ENCODE measurements at places on chromosomes 7 and 10.

DNA sequence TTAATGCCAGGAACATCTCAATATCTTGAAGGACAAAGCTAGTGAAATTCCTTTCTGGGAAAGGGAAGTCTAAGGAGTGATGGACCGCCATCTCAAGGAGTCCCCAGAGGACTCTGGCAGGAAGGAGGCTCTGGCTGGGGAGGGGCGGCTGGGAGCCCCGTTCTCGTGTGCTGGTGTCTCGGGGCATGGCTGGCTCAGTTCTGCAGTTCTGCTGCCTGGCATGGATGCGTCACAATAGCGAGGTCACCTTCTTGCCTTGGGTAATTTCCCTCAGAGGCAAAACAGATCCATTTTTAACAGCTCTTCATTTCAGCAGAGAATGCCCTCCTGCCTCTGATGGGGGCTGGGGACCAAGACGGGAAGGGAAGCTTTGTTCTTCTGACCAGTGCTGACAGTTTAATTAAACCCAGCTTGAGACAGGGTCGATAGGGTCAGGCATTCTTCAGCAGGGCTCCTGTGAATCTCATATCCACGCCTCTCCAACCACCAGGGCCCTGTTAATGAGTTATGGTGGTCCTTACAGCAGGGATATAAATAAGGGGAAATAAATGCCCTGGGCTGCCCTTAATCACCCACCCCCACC lies 35.7 kb downstream of the SLIT1 start:
- DNase-seq, result no peak

GRCh38 chr7:85997515-85997914 lies 646.2 kb upstream of the GRM3 start:
- DNase-seq, result no peak

- DNase-seq, result peak; percentile 82
Observed at GRCh38 chr7:139452958-139453672, 30.4 kb downstream of the KLRG2 start.

DNA sequence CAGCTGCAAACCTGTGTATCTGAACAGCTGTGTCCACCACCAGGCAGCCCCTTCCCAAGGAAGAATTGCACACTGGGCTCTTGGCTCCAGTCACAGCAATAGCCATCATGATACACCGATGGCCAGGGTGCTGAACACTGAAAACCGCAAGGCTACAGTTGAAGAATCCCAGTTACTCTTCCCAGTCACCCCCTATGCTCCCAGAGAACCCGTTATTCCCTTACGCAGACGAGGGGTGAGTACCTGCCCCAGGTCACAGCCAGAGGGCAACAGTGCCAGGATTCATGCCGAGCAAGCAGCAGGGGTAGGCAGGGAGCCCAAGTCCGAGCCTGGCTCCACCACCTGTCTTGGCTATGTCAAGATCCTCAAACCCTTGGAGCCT lies 57.8 kb downstream of the RASGEF1A start:
- DNase-seq, result no peak

DNA sequence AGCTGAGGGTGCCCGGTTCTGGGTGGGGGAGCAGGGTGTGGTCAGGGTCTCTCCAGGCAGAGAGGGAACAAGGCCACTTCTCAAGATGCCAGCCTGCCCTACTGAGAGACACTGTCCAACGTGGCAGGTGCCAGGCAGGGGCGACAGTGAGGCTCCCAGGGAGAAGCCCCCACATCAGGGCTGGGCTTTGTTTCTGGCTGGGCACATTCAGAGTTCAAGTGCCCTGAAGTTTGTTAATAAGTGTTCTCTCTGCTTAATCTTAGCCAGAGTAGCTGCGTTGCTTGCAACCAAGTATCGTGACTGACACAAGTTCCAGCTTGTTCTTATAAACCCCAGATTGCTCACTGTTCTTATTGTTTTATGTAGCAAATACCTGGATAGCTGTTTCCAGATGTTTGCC lies 21.8 kb downstream of the FOXL3 start:
- no peak for DNase-seq

DNA sequence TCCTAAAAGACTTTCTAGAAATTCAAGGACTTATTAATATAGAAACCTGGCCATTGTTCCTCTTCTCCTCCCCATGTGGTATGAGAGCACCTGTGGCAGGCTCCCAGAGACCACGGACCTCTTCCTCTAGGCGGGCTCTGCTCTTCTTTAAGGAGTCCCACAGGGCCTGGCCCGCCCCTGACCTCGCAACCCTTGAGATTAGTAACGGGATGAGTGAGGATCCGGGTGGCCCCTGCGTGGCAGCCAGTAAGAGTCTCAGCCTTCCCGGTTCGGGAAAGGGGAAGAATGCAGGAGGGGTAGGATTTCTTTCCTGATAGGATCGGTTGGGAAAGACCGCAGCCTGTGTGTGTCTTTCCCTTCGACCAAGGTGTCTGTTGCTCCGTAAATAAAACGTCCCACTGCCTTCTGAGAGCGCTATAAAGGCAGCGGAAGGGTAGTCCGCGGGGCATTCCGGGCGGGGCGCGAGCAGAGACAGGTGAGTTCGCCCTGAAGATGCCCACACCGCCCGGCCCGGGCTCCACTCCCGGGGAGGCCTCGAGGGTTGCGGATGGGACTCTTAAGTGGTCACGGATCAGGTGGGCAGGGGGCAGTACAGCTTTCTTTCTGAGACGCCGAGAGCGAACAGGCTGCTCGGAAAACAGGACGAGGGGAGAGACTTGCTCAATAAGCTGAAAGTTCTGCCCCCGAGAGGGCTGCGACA lies at the start of gene SLC26A4:
Gene SLC26A4 (plus strand): TSS at position 448 of the 700 bp plus-strand sequence. CDS start 814 bp downstream, outside the sequence.
- no peak for DNase-seq

- no peak for DNase-seq
Observed at GRCh38 chr10:127372361-127372760, 176.0 kb upstream of the INSYN2A start.
